ENCODE measurements at places on chromosomes 4 and X.

GRCh38 chr4:53592122-53592521 is 836 bp upstream of the LNX1 start:
- no peak for DNase-seq

GRCh38 chr4:17762726-17763125 is 18.7 kb downstream of the FAM184B start:
- no peak for DNase-seq

DNA sequence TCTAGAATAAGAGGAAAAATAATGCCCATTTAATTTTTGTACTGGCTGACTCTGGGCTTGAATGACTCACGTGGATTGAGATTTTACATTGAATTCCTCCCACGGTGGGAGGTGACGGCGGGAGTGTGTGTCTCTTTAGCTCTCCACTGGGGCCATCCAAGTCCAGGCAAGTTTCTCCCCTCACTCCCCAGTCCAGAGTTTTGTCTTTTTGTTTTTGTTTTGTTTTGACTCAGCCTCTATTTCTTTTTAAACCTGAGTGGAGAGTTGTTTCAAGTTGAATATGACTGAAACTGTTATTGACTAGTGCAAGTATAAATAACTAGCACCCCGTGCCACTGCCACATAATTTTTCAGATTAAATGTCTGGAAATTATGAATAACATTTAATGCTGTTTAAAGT is 13.6 kb downstream of the CHST7 start:
- DNase-seq: no peak

DNA sequence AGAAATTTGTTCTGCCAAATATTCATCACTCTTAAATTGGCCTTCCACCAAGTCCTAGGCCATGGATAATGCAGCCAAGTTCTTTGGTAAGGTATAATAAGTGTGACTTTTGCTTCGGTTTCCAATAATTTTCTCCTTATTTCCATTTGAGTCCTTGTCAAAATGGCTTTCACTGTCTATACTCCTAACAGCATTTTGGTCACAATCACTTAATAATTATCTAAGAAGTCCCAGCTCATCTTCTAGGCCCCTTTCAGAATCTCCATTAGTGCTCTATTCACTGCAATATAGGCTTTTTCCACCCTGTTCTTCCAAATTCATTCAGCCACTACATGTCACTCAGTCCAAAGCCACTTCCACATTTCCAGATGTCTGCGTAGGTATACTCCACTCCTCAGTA is 51.0 kb upstream of the SPIN4 start:
- DNase-seq: no peak

GRCh38 chrX:146243041-146243440 is 425.4 kb downstream of the SLITRK2 start:
- no peak for DNase-seq
